Astrocyte of the hippocampus (primary cell): ENCODE measurements at places on chromosomes 12 and 14.
A peak's percentile ranks its signal among the peaks of the same experiment; 100 is the strongest.

DNA sequence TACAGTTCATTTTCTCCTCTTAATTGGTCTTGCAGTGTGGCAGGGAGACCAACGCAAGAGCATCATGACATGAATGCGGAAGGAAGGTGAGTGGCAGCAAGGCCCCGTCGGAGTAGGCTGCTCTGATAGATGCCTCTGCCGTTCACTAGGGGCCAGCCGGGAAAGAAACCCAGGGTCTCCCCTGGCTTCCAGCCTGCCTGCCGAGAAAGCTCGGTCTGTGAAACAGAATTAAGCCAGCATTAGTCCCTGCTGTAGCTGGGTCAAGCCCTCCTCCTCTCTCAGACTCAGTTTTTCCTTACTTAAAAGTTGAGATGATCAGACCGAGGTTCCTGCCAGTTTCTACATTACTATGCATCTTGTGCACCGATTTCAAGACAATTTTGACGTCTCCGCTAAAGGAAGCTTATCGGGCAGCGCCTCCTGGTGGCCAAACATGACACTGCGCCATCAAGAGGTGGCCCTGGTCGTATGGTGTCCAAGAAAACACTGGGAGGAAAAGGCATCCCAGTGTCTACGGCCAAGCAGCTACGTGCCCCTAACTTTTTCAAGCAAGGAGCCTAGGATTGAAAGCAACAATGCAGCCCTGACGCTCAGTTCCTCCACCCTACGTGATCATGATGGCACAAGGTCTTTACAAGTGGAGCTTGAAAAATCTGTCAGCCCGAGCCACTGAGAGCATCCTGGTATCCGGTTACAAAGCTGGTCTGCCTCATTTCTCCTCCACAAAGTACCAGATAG lies 131.6 kb downstream of the KSR2 start:
- peak; percentile 88 for DNase-seq

DNA sequence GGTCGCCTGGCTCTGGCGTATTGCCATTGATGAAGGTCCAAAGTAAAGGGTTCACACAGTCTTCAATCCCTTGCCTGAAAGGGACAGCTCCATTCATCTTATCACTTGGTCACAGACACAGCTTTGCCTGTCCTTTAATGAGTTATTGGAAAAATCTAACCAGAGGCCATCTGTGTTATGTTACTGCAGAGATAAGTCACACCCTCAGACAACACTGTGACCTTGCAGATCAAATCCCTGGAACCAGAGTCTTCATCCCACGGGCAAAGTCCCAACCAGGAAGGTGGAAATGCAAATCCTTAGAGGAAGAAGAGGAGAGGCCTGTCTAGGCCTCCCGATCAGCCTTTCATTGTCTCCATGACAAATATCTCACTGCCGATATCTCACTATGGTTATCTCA lies 68.3 kb upstream of the SCN8A start:
- DNase-seq = no peak

GRCh38 chr12:67459173-67459572 lies 189.4 kb upstream of the DYRK2 start:
- DNase-seq = no peak

- DNase-seq = no peak
Observed at GRCh38 chr12:123358035-123358434, 6.6 kb downstream of the SBNO1 start.

DNA sequence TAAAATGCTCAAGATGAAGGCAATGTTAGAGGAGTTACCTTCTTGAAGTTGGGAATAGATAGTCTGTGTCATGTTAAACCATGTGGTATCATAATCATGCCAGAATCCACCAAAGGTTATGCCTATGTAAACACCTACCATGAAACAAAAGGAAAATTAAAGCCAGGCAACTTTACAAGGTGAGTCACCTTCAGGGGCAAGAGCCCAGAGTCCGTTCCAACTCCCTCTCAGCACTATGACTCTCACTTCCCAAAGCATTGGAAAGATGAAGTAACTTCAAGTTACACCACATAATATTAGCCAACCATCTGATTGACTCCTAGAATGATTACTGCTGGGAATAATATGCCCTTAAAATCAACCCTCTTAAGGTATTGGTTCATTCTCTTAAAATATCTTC lies 38.5 kb downstream of the CATSPERB start:
- DNase-seq = peak; percentile 2

GRCh38 chr12:81944886-81945285 lies 185.7 kb upstream of the PPFIA2 start:
- DNase-seq = no peak

DNA sequence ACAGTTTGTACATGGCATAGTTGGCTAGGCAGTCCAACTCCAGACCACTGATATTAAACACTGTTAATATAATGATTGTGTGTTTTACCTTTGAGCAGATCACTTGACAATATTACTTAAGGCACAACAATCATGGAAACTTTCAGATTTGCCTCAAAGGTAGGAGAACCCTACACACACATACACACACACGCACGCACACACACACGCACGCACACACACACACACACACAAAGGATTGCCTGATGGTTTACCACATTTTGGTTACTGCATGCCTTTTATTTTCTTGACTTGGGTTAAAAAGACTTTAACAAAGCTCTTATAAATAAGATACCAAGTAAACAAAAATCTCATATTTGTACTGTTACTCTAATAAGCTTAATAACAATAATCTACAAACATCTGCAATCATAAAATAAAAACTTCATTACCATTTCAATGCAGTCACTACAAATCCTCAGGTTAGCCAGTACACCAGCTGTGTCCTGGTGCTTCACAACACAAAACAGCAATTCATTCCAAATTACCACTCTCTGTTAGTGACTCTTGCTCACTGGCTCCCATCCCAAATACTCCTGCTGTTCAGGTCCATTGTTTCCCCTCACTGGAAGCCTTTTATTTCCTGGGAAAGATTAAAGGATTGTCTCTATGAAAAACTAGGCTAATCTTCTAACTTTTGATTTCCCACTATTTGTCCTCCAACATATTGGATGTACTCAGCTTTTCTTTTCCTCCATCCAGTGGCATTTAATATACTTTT lies 175.2 kb upstream of the ATP2B1 start:
- DNase-seq = peak; percentile 58

DNA sequence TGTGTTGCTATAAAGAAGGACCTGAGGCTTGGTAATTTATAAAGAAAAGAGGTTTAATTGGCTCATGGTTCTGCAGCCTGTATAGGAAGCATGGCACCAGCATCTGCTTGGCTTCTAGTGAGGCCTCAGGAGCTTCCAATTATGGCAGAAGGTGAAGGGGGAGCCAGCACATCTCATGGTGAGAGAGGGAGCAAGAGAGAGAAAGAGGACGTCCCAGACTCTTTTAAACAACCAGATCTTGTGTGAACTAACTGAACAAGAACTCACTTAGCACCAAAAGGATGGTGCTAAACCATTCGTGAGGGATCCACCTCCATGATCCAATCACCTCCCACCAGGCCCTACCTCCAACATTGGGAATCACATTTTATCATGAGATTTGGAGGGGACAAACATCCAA lies 6.1 kb upstream of the SNAPC1 start:
- DNase-seq = no peak

DNA sequence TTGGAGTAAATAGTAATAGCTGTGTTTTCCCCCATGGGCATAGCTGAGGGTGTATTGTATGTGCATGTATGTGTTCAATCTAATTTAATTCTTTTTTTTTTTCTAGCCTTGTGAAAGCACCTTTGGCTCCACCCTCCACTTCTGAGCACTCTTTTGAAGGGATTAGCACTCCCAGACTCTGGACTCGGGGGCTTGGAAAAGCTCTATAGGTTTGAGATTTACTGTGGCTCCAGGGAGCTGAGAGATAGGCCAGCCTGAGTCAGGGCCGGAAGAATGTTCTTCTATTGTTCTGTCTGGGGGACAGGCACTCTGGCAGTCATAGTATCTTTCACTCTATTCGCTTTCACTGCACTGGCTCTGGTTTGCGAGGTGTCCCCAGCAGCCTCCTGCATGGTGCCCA lies 540.0 kb upstream of the TBX3 start:
- DNase-seq = peak; percentile 32

DNA sequence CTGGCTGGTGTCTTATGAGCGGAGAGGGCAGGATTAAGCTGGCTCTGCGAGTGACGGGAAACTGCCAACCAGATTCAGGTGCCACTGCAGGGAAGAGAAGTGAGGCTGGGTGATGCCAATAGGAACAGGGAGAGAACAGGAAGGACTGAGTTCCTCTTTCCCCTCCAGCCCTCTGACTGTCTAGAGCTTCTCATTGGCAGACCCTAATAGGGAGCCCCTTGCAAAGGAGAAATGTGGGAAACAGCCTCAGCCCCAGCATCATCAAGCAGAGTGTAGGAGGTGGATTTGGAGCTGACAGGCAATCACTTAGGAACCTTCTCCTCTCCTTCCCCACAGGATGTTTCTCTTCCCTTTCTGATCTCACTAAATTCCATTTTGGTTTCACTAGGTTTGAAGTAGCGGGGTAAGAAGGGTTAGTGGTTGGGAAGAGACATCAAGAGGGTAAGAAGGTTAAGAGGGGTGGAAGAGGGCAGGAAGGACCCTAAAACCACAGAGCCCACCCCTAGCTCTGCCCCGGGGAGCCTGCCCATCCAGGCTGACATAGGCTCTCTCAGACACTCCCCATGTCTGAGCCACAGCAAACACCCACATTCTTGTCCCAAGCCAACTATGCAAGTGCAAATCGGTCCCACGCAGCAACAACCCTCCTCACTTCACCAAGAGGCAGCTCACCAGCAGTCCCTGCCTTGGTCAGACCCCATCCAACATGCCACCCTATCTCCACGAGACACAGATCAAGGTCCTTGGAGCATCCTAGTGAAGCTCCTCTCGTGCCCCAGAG lies 111.1 kb downstream of the STAB2 start:
- DNase-seq = no peak

- DNase-seq = no peak
Observed at GRCh38 chr14:91877376-91877915, 10.1 kb upstream of the TC2N start.

GRCh38 chr12:30990776-30991175 lies 64.2 kb downstream of the TSPAN11 start:
- DNase-seq = no peak

DNA sequence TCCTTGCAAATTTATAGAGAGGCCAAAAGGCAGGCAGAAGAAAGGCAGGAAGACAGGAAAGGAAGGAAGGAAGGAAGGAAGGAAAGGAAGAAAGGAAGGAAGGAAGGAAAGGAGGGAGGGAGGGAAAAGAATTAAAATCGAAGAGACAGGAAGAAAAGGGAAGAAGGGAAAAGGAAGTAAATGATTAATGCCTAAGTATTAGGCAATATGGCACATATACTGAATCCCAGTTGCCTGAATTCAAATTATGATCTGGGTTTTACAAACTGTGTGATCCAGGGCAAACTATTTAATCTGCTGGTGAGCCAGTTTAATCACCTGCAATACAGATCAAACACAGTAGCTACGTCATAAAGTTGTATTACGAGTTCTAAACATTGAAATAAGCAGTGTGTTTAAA lies 983.6 kb downstream of the FLRT2 start:
- DNase-seq = no peak

DNA sequence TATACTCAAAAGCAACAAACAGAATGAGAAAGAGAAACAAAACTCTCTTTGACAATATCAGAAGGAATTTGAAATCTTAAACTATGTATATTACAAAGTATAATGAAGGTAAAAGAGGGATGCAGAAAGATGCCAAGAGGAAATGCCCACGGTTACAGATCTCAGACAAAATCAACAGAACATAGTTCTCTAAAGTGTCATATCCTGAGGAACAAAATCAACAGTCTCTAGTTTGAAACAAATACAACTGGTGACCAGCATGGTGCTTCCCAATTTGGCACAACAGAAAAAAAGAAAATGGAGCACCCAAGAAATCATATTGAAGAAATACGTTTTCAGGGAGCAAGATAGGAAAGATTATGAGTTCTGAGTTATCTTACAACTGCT lies 116.5 kb downstream of the METTL25 start:
- DNase-seq = peak; percentile 27

- DNase-seq = peak; percentile 75
Observed at GRCh38 chr12:53048033-53048779, 1.7 kb upstream of the TNS2 start.

DNA sequence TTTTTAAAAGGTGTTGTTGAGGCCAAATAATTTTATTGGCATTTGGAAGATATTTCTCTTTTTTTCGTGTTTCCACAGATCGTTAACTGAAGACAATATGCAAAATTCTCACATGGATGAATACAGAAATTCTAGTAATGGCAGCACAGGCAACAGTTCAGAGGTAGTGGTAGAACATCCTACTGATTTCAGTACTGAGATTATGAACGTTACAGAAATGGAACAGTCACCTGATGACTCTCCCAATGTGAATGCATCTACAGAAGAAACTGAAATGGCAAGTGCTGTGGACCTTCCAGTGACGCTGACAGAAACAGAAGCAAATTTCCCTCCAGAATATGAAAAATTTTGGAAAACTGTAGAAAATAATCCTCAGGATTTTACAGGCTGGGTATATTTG lies 11.2 kb downstream of the PRPF39 start:
- no peak for DNase-seq
